Panc1 (cell line): ENCODE measurements at places on chromosomes 13 and 19.

DNA sequence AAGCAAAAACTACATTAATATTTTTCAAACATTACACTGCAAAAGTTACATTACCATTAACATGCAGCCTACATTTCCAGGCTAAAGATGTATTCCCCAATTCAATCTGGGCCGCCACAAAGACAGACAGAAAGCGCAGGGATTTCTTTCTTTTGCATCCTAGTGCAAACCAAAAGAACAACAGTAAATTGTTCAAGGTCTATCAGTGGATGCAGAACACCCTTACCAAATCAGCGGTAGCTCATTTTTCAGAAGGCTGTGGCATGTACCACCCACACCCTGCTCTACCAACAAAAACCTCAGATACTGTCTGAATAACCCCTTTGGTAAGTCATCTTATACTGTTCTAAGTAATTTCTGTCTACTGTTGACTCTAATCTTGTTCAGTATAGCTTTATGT, 3.6 kb downstream of the TPT1 start:
- DNase-seq: no peak

- DNase-seq: no peak
These were observed 545.2 kb downstream of the IRS2 start for GRCh38 chr13:109241160-109241559.

DNA sequence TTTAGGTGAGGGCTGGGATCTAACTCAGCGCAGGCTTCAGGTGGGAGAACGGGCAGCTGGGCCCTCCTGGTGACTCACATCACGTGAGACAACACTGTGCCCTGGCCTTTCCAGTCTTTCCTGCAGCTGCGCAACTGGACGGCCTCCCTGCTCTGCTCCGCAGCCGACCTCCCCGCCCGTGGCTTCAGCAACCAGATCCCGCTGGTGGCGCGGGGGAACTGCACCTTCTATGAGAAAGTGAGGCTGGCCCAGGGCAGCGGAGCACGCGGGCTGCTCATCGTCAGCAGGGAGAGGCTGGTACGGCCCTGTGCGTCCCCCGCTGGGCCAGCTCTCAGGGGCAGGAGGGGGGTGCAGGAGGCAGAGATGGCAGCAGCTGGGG, 8.8 kb downstream of the SPPL2B start:
- DNase-seq: no peak

DNA sequence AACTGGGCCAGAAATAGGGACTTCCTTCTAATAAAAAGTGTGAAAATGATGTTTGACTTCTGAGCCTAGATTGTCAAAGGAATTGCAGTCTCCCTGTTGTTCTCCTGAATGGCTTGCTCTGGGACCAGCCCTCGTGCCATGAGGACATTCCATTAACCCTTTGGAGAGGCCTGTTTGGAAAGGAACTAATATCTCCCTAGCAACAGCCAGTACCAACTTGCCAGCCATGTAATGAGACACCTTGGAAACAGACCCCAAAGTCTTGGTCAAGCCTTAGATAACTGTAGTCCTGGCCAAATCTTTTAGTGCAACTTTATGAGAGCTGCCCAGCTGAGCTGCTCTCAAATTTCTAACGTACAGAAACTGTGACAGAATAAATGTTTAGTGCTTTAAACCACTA, 8.2 kb upstream of the SIAH3 start:
- no peak for DNase-seq

GRCh38 chr13:20708216-20708615, 4.7 kb downstream of the IL17D start:
- no peak for DNase-seq
